Activated T-cell treated with anti-CD3 and anti-CD28 coated beads for 48 hours (primary cell): ENCODE measurements at places on chromosomes 3 and 15.

DNA sequence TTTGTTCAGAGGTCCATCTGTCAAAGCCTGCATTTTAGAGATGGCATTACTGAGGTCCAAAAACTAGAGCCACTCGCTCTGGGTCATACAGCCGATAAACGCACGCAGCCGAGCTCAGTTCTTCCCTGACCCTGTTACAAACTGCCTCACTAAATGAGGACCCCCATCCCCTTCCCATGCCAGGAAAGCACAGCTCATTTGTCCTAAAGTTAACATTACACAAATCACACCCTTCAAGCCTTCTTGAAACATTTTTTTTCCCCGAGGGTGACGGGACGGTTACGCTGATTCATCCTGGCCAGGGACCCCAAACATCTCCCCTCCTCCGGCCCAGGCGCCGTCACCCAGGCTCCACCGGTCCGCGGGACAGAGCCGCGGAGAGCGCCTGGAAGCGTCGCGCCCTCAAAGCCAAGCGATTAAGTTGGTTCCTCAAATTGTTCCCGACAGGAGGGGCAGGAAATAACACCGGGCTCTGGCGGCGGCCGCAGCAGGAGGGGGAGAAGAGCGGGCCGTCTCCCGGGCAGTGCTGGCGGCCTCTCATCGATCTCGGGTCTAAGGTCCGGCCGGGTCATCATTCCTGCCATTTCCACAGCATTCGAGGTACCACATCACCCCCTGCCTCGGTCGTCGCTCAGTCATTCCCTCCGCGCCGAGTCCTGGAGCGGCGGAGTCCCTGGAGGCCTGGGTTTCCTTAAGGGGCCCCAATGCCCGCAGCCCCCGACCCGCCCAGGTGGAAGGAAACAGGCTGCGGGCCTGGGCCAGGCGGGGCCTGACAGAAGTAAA is 619 bp upstream of the CMTM8 start:
- no peak for DNase-seq

GRCh38 chr15:32057876-32058425 is 27.6 kb downstream of the CHRNA7 start:
- DNase-seq = no peak

- DNase-seq = no peak
Measured at GRCh38 chr3:71591101-71591500, 7.6 kb upstream of the FOXP1 start.

- no peak for DNase-seq
Measured at GRCh38 chr3:12934431-12934830, 93.1 kb upstream of the RPL32 start.

DNA sequence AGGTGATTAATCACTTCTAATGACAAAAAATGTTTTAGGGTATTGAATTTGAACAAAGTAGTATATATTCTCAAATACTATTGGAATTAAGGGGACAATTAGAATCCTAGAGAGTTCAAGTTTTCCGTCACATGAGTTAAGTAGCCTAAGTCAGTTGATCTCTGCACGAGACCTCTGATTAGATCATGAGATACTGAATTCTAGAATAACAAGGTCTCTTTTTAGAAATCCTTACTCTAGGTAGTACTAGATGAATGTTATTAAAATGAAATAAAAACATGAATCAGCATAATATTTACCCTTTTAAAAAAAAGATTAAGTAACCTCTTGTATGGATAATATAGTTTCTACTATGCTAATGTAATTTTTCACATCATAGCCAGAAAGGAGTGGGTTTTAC is 43.4 kb downstream of the MYO5A start:
- DNase-seq = no peak

GRCh38 chr15:29046281-29046810 is 160.6 kb downstream of the APBA2 start:
- DNase-seq = no peak

DNA sequence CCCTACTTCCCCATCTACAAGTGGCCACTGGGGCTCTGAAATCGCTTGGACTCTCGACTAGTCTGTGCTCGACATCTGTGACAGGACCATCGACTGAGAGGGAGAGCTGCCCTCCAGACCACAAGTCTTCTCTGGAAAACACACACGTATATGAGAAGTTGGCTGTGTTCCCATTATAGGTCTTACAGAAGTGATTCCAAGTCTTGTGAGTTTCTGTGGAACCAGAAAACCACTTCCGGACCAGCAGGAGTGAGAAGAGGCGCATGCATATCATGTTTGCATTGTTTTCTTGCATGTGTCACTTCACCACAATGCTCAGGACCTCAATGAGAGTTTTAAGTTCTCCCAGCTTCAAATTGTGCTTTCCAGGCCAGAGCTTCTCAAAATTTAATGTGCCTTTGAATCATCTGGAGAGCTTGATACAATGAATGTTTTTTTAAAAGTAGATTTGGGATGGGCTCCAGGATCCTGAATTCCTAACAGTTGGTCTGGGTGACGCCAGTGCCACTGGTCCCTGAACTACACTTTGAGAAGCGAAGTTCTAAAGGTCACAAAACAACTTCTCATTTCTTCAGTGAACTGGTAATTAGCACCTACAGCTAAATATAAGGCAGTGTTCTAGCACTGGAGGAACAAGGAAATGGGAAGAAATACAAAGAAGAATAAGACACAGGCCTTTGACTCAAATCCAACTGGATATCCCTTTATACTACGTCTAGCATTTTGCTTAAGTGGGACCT is 15.7 kb downstream of the LIPC start:
- no peak for DNase-seq

- DNase-seq = no peak
Measured at GRCh38 chr15:40960925-40961324, 7.7 kb downstream of the CHAC1 start.

DNA sequence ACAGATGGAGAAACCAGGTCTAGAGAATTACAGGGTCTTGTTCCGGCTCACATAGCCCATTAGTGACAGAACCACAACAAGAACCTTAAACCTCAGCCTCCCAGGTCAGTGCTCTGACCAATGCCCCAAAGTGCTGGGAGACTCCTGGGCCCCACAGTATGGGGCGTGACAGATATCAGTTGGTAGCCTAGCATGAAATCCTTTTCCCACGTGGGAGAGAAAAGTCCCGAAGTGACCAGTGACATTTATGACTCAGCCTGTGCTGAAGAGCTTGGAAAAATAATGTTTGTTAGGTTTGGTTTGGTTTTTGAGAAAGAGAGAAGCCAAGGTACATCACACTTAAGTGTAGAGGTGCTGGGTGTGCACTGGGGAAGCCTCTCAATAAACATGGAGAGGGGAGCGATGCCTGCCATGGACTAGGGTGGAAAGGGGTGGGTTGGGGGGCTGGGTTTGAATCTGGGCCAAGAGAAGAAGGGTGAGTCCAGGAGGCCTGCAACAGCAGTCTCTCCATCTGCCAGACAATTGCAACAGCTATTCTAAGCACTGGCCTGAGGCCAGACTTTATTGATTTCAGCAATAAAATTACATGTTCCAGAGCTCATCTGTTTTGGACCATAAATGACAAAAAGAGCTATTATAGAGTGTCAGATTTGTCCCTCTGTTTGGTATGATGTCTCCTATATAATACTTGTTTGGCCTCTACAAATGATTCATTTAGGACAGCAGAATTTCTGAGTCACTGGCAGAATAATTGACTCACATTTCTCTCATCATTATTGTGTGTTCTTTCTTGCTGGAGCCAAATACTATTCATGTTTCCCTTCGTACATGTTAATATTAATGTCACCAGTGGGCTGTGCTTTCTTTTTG is 43.4 kb downstream of the C2CD4A start:
- no peak for DNase-seq

DNA sequence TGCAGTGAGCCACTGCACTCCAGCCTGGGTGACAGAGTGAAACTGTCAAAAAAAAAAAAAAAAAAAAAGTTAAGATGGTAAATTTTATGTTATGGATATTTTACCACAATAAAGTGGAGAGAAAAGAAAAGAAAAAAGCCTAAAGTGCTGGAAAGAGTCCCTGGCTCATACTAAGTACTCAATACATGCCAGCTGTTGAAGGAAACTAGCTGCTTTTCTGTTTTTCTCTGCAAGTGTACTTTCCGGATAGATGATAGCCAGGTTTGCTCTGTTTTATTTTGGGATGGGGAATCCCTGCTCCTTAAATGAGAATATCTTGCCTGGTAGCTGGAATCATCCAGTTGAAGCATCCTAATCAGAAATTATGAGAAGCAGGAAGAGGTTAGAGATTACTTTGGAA is 10.9 kb downstream of the EID1 start:
- no peak for DNase-seq

DNA sequence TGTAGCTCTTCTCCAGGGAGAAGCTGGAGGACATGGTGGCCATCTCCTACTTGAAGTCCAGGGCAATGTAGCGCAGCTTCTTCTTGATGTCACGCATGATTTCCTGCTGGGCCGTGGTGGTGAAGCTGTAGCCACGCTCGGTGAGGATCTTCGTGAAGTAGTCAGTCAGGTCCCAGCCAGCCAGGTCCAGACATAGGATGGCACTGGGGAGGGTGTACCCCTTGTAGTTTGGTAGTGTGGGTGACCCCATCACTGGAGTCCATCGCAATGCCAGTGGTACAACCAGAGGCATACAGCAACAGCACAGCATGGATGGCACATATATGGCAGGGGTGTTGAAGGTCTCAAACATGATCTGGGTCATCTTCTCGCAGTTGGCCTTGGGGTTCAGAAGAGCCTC is 7.0 kb upstream of the LPCAT4 start:
- DNase-seq = no peak

- no peak for DNase-seq
Measured at GRCh38 chr3:161415506-161416231, 44.4 kb upstream of the SPTSSB start.
